Tongue (tissue), 3 donors: ENCODE measurements at places on chromosomes 16 and 17.
A peak's percentile ranks its signal among the peaks of the same experiment; 100 is the strongest.

DNA sequence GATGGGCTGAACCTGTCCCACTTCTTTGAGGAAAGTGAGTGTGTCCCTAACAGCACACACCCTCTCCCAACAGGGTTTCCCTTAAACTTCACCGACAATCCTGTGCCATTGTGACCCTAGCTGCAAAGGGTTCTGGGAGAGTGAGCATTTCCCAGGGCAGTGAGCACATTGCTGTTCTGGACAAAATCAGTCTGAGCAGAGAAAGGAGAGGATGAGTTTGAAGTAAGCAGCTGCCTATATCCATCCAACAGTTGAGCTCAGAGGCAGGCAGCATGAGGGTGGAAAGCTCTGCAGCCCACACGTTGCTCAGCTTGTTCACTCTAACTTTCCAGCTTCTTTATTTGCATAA lies 296.5 kb upstream of the MAF start:
- DNase-seq, result peak; percentile 16

GRCh38 chr17:34725008-34725407 lies 145.6 kb downstream of the TMEM132E start:
- no peak for DNase-seq

DNA sequence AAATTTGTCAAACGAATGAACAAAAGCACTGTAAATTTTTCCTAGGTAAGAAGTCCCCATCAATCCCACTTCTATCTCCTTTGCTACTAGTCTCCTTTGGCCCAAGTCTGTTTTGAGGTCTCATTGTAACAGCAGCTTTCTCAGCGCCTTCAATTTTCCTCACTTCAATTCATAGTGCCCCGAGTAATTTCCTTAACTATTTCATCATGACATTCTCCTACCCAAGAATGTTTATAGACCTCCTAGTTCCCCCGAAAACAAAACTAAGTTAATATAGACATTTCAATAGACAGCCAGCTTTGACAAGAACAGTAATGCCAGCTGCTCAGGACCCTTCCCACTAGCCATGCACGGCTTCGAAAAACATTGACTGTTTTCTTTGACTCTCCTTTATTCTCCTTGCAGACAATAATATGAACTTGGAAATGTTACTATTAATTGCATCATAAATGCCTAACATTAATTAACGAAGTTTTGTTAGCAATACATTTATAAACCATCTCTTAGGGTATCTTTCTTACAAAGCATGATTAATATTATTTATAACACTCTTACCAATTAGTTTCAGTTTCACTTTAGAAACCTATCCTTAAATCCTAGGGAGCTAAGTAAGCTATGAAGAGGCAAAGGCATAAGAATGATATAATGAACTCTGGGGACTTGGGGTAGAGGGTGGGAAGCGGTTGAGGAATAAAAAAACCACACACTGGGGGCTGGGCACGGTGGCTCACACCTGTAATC lies 22.8 kb downstream of the GLG1 start:
- DNase-seq, result no peak

- no peak for DNase-seq
These were observed 2.5 kb downstream of the FAM83G start for GRCh38 chr17:19001907-19002590.

DNA sequence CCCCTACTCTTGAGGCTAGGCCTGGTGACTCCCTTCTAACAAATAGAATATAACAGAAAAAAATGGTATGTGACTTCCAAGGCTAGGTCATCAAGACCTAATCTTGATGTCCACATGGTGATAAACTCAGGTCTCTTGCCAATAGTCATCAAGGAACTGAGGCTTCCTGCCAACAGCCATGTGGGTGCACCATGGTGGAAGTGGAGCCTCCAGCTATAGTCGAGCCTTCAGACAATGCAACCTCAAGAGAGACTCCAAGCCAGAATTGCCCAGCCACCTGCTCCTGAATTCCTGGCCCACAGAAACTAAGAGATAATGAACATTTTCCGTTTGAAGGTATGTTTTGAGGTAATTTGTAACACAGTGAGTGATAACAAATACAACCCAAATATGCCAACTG lies 55.9 kb upstream of the SREBF1 start:
- no peak for DNase-seq

- DNase-seq, result no peak
These were observed 27.3 kb upstream of the RNPS1 start for GRCh38 chr16:2295056-2295798.

DNA sequence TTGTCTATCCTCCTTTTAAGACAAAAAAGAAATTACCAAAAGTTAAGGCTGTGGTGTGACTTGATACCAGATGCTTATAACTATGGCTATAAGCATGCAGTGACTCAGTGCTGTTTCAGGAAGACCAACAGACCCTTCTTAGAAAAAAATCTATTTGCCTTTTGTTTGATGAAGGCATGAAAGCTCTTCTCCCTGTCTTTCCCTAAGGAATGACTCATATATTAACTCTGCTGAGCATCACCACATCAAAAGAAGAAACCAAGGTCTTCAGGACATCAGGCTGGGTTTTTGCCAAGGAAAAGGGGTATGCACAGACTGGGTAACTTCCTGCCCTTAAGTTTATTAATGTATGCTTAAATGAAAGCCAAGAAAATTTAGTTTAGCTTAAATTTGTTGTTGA lies 47.1 kb downstream of the VMP1 start:
- peak; percentile 4 for DNase-seq

- peak; percentile 90 for DNase-seq
These were observed 5.5 kb upstream of the RHBDF2 start for GRCh38 chr17:76506408-76507345.

DNA sequence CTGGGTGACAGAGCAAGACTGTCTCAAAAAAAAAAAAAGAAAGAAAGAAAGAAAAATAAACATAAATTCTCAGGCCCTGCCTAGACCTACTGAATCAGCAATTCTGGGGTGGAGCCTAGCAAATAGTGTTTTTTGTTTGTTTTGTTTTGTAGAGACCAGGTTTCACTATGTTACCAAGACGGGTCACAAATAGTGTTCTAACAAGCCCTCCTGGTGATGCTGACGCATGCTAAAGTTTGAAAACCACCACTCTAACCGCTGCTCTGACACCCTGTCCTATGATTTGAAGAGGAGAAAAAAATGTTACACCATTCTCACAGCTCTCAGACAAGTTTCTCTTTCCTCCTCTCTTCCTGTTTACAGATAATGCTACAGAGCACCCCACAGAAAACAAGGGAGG lies 1.5 kb downstream of the MRPL10 start:
- DNase-seq, result no peak

DNA sequence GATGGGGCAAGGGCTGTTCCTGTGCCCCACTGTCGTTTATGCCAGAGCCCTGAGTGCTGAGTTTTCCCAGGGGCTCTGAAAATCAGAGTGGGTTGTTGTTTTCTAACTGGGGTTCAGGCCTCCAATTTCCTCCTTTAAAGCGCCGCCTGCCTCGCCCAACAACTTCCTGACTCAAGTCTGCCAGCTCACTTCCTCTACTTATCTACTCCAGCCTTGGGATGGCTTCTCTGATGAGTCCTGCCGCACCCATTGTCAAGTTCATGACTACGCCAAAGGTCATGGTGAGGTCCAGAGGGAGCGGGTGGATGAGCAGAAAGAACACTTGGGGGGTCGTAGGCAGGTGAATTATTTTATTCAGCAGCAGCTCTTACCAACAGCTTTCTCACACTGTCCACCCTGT lies 104.7 kb downstream of the UTP18 start:
- no peak for DNase-seq

- DNase-seq, result no peak
These were observed 702 bp upstream of the ALDH3A1 start for GRCh38 chr17:19748807-19749193.

- peak; percentile 56 for DNase-seq
These were observed 31.5 kb upstream of the FBXW10B start for GRCh38 chr17:15650741-15651582.

DNA sequence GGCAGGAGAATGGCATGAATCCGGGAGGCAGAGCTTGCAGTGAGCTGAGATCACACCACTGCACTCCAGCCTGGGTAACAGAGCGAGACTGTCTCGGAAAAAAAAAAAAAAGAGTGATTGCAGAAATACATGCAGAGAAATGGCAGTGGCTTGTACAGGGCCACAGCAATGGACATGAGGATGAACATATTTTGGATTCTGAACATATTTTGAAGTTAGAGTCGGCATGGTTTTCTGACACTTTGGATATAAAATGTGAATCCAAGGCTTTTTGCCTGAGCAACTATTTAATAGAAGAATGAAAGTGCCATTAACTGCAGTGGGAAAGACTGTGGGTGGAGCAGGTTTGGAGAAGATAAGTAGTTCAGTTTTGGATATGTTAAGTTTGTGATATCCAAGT lies 35.8 kb downstream of the CPD start:
- no peak for DNase-seq

GRCh38 chr17:63035695-63036094 lies 69.7 kb downstream of the TANC2 start:
- DNase-seq, result no peak

DNA sequence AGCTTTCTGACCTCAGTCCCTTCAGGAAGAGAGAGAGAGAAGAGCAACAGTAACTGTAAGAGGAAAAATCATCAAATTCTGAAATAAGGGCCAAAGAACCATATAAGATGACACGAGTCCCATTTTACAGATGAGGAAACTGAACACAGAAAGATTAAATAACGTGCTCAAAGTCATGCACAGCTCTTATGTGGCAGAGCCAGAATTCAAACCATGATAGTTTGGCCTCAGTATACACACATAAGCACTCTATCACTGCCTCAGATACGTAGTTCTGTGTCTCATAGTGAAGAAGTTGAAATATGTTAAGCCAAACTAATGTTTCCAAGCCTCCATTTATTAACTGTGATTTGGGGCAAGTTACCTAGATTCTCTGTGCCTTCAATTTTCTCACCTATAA lies 1.9 kb upstream of the ZNF19 start:
- DNase-seq, result no peak

GRCh38 chr17:245611-246010 lies 64.2 kb upstream of the DOC2B start:
- no peak for DNase-seq

DNA sequence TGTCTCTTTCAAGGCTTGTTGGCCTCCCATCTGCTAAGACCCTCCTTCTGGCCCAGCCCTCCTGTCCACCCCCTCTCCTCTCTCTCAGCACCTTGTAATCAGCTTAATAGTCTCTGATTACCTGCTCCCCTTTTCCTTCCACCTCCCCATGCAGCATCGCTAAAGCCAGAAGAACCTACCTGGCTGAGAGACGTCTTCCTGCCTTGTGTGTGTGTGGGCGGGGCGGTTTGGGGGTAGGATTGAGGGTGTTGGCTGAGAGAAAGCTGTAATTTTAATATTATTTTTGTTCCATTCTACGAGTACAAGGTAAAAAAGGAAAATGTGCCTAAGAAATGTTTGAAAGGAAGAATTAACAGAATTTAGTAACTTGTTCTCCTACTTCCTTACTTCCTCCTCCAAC lies 3.4 kb downstream of the DNAH9 start:
- DNase-seq, result no peak

GRCh38 chr16:77234611-77235010 lies 35.4 kb downstream of the SYCE1L start:
- DNase-seq, result no peak

- no peak for DNase-seq
These were observed 295.8 kb downstream of the FOXL1 start for GRCh38 chr16:86874141-86874540.

DNA sequence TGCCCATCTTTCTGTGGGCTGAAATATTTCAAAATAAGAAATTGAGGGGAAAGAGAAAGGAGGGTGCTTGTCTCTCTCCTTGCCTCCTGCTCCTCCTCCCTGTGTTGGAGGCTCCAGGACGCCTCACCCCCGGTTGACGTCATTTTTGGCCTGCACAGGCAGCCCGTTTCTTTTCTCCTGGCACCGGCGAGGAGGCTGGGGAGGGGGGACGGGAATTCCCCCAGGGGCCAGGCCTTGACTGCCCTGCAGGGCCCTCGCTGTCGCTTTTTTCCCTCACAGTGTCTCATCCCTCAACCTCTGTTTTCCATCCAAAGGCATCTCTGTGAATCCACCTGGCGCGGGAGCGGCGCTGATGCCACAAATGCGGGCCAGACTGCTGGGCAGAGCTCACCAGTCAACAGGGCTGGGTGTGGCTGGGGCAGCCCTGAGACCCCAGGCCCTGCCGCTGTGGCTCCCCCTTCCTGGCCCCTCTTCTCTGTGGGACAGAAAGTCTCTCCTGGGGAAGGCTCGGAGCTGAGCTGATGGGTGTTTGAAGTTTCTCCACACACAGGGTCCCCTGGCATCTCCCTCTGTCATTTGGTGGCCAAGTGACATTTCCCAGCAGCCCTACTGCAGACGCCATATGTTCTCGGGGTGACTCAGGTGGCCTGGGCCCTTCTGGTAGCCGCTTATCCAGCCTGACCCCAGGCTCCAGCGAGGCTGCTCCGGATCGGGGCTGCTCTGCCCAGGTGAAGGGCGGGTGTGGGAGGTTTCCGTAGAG lies 16.0 kb downstream of the CENPX start:
- peak; percentile 60 for DNase-seq

DNA sequence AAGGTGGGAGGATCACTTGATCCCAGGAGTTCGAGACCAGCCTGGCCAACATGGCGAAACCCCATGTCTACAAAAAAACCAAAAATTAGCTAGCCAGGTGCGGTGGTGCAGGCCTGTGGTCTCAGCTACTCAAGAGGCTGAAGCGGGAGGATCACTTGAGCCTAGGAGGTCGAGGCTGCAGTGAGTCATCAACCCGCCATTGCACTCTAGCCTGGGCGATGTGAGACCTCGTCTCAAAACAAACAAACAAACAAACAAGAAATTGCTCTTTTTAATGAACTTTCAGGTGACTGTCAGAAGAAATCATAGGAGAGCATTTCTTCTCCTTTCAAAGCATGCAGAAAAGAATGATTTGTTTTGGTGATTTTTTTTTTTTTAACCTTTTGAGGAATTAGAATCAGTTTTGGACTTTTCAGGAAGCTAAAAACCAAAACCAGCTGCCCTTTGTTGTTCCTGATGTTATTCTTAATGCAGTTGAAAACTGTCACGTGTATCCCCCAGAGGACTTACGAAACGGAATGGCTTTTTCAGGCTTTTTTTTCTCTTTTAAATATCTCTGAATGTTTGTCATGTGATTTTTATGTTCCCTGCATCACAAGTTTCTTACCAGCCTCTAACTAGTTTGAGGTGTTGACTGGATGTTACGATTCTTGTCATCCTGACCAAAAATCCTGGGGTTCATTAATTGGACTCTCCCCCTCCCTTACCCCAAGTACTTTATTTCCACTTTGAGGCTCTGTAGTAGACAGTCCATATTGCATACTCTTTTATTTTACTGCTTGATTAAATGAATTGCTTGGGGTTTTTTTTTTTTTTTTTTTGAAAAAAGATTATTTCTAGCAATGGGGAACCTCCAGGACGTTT lies 34.1 kb downstream of the SNX29 start:
- no peak for DNase-seq

- peak; percentile 58 for DNase-seq
These were observed 557 bp downstream of the KCNG4 start for GRCh38 chr16:84239141-84239769.
